Activated CD8-positive, alpha-beta memory T cell treated with anti-CD3 and anti-CD28 coated beads, Interleukin-2, amount 50 U/mL, for 4 hours (primary cell): ENCODE measurements at places on chromosomes 1 and 21.
A peak's percentile ranks its signal among the peaks of the same experiment; 100 is the strongest.

DNA sequence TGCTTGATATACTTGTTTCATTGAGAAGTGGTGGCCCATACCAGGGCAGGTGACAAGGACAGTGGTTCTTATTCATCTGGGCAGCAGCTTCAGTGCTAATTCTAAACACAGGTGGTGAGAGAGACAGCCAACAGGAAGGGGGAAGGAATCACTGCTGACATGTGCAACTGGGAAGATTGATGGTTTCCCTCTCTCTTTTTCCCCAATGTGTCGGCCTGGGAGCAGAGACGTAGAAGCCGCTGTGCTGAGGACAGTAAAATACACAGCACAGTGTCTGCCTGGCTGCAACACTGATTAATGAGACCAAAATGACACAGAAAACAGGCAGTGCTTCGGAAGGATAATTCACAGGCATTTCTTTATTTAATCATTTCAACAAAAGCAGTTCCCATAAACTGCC is 48.8 kb downstream of the WARS2 start:
- no peak for DNase-seq

DNA sequence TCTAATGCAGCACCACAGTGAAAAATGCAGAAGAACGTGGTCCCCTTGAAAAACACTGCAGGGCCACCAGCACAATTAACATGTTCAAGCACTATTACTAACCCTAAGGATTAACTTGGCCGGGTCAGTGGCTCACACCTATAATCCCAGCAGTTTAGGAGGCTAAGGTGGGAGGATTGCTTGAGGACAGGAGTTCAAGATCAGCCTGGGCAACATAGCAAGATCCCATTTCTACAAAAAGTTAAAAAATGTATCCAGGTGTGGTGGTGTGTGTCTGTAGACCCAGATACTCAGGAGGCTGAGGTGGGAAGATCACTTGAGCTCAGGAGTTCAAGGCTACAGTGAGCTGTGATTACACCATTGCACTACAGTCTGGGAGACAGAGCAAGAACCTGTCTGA is 2.9 kb downstream of the ARNT start:
- no peak for DNase-seq

- no peak for DNase-seq
Observed at GRCh38 chr1:105664495-105664894, 1392.0 kb upstream of the PRMT6 start.

GRCh38 chr21:16279731-16280581 is 550.2 kb downstream of the USP25 start:
- DNase-seq = no peak

GRCh38 chr1:41795205-41795762 is 123.4 kb downstream of the HIVEP3 start:
- DNase-seq = no peak

DNA sequence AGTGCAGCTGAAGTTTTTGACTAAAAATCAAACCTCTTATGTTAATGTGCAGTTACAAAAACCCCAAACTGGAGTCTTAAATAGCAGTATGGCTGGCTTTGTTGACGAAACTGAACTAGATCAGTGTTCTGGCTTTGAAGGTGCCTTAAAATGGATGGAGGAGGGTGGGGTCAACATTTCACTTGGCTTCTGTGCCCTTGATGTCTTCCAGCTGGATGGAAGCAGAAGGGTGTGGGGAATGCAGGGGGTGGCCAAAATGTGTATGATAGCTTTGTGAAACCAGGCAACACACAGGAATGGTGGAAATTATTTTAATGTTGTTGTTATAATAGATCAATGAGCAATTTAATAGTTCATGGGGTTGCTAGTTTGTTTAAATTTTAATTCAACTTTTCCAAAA is 96.8 kb upstream of the C1orf105 start:
- DNase-seq = no peak

GRCh38 chr1:198923993-198924392 is 285.2 kb downstream of the PTPRC start:
- no peak for DNase-seq

DNA sequence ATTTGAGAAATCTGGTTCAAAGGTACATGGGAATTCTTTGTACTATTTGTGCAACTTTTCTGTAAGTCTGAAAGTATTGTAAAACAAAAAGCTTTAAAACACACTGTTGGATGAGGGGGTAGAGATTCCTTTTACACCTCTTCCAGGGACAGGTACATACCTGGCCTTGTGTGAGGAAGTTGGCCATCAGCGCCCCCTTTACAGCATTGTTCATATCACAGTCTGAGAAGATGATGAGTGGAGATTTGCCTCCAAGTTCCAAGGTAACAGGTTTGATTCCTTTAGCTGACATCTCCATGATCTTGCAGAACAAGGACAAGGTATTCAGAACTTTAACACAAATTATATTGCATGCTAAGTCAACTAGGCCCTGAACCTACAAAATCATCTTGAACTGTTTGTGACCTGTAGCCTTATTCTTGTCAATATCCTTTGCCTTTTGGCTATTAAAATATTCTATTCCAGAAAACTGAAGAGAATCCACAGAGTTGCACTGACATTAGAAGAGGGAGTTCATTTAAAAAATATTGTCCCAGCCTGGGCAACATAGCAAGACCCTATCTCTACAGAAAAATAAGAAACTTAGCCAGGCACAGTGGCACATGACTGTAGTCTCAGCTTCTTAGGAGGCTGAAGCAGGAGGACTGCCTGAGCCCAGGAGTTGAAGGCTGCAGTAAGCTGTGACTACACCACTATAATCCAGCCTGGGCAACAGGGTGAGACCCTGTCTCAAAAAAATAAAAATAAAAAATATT is 18.9 kb downstream of the ALDH9A1 start:
- no peak for DNase-seq

DNA sequence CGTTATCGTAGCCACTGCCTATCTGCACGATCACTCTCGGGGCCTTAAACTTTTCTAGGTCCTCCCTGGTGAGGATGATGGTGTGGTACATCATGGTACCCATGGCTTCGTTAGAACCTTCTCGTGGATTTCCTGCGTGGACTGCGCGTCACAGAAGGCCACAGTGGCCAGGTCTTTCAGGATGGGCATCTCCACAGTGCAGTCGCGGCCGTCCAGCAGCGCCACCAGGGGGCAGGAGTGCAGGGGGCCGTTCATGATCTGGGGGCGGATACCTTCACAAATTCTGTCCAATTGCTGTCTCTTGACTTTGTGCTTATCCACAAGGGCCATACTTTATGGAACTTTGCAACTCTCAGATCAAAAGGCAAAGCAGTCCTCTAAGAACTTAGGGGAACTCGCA is 69.6 kb downstream of the WLS start:
- no peak for DNase-seq

DNA sequence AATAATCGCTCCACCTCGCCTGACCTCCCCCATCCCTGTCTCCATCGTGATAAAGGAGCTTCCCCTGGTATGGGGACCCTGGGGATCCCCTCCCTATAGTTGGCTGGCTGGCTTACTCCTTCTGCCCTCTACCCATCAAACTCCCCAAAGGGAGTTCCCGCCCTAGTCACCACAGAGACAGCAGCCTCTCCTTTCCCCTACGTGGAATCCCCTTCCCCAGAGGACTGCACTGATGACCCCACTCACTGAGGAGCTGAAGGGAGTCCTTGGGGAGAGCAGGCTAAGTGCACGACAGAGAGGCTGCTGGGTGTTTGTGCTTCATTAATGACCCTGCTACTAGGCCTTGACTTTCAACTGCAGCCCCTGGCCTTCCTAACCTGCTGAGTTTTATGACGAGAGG is 1.9 kb downstream of the CADM3 start:
- no peak for DNase-seq

- no peak for DNase-seq
Observed at GRCh38 chr21:21200939-21201615, 202.9 kb downstream of the NCAM2 start.

GRCh38 chr1:195733826-195734225 is 874.4 kb downstream of the KCNT2 start:
- no peak for DNase-seq

GRCh38 chr21:25375675-25376074 is 231.6 kb downstream of the MRPL39 start:
- no peak for DNase-seq

- peak; percentile 70 for DNase-seq
Observed at GRCh38 chr1:13730751-13731482, 30.9 kb downstream of the PRDM2 start.

GRCh38 chr1:185632659-185633423 is 101.3 kb upstream of the HMCN1 start:
- no peak for DNase-seq

GRCh38 chr1:111369177-111369576 is 58.4 kb downstream of the OVGP1 start:
- no peak for DNase-seq

- no peak for DNase-seq
Observed at GRCh38 chr1:155801149-155801548, 55.9 kb downstream of the GON4L start.

DNA sequence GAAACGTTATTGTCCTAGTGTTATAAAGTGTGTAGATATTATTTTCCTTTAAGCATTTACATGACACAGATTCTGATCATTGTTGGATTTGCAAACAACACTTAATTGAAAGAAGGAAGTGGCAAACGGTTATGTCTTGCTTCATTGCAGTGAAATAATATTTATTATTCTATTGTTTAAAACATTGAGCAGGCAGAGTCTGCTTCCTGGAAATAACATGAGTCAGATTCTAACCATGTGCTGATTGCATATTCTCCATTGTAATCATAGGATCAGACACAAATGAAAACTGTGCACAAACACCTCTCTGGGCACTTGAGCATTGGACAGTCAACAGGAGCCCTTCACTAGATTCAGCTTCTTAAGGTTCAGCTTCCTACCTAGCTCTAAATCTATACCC is 46.8 kb upstream of the USP25 start:
- DNase-seq = no peak

DNA sequence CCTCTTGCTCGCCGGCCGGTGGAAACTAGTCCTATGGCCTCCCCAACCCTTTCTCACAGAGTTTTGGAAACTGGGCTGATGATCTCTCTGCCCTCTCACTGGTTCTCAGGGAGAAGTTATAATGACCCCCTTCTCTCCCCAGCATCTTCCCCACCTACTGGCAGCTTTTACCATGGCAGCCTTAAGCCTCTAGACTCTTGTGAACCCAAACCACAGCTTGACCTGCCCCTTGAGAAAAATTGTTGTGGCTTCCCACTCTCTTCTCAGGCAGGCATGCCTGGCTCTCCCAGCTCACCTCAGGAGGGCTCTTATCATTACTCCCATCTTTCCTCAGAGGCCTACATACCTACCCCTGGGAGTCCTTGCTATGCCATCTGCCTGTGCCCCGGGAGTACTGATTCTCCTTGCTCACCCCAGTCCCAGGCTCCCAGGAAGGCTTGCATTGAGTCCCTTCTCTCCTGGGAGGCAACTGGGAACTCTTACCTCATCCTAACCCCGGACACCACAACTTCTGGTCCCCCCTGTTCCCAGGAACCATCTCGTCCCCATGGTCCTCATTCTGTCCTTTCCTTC is 1.6 kb downstream of the NSUN4 start:
- no peak for DNase-seq

DNA sequence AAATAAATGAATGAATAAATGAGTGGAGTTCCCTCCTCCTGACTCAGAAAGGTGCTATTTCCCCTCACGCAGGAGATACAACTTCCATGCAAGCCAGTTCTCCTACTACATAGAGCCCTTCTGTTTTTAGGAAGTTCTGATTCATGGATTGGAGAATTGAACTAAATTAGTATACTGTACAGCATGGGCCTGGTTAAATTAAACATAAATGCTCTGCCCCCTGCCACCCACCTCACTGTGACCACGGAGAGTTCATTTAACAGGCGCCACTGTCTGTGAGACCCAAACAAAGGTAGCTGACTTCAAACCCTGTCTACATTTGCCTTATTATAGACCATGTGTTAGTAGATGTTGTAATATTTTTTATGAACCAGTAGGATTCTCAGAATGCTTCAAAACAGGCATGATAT is 9.1 kb upstream of the IRF2BP2 start:
- DNase-seq = no peak

DNA sequence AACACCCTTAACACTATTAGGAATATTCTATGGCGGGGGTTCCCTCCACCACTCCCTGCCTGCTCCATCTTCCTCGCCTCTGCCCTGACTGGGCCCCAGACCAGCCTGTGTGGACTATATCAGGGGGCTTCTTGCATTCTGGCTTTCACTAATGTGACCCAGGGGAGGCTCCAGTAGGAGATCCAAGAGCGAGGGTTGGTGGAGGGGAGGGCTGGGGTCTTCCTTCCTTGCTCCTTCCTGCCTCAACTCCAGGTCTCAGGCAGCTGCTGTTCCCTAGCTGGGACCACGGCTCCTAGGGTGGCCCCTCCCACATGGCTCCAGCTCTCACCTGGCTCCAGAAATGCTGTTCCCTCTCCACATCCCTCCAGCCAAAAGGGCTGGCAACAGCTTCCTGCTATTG is 257.4 kb downstream of the MATN1 start:
- no peak for DNase-seq

DNA sequence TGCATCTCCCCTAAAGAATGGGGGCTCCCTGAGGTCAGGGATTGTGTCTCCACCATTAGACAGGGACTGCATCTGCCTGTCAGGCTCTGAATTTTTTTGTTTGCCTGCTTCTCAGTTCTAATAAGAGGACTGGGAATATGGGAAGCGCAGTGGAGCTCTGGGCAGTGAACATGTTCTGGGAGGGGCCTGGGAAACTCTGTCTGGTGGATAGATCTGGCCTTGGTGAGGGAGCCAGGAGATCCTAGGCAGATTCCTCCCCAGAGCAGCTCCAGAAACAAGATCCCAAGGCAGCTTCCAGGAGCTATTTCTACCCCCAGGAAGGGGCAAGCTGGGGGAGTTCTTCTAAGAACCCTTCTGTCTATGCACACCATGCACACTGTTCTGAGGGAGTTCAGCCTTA is 12.6 kb upstream of the MYOG start:
- DNase-seq = no peak

- peak; percentile 59 for DNase-seq
Observed at GRCh38 chr1:66996018-66996682, 57.8 kb downstream of the SLC35D1 start.

DNA sequence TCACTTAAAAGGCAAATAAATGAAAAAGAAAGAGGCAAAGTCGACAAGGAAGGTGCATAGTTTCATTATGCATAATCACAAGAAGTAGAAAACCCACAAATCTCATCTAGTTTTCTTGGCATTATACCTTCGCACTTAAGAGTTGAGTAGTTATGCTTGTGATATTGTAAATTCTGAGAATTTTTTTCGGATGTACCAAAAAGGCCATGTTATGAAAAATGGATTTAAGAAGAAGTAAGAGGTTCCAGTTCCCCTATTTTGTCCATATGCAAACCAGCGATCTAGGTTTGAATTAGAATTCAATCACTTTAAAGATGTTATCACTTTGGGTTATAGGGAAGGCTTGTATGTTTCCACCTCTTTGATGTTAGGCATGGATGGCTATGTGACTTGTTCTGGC is 7.9 kb upstream of the ERICH3 start:
- no peak for DNase-seq

- no peak for DNase-seq
Observed at GRCh38 chr1:66542314-66542713, 8.4 kb downstream of the SGIP1 start.

GRCh38 chr1:76925825-76926224 is 58.5 kb downstream of the ST6GALNAC5 start:
- DNase-seq = no peak

- DNase-seq = no peak
Observed at GRCh38 chr1:23897083-23897482, 16.1 kb downstream of the CNR2 start.

GRCh38 chr1:28370239-28371009 is 884 bp downstream of the PHACTR4 start:
- no peak for DNase-seq

- DNase-seq = no peak
Observed at GRCh38 chr1:247301176-247301540, 30.5 kb downstream of the ZNF496 start.

- no peak for DNase-seq
Observed at GRCh38 chr1:11338284-11338924, 65.4 kb downstream of the UBIAD1 start.
